A549 treated with ZK216348 at 1 μM for 4 hours (cell line): ENCODE measurements at places on chromosomes 5 and 9. TPM values are rescaled to one million over a fixed set of nuclear protein-coding genes. Genes with fewer than 3 reads are reported as not detected.

PLPP7 gene
- not detected in 5 replicates for total RNA-seq

ZNF367 gene
- total RNA-seq = 3.9 to 7.0 TPM (median 5.2 TPM) in 5 replicates

TAF11L10 gene
- not detected in 5 replicates for total RNA-seq

CCNJL gene
- total RNA-seq = 10.5 to 14.3 TPM (median 13.6 TPM) in 5 replicates

N4BP3 gene
- total RNA-seq = 0.73 to 1.1 TPM (median 1.0 TPM) in 5 replicates

IL13 gene
- 0.13 TPM in 1 of 5 replicates, not detected in the others for total RNA-seq

LCN1 gene
- 0.53 TPM in 1 of 5 replicates, not detected in the others for total RNA-seq

CATSPER3 gene
- 0.20 to 0.57 TPM (median 0.40 TPM) in 5 replicates for total RNA-seq

OSMR gene
- 49.0 to 77.8 TPM (median 68.1 TPM) in 5 replicates for total RNA-seq

PCDHGA6 gene
- total RNA-seq = 0.05 to 0.29 TPM (median 0.20 TPM) in 5 replicates

UGT3A2 gene
- total RNA-seq = not detected in 5 replicates

LRSAM1 gene
- 7.3 to 11.4 TPM (median 10.5 TPM) in 5 replicates for total RNA-seq

MARVELD2 gene
- total RNA-seq = 2.0 to 3.2 TPM (median 2.8 TPM) in 5 replicates

LRRC70 gene
- 0.25 TPM in 1 of 5 replicates, not detected in the others for total RNA-seq

TRMT10B gene
- total RNA-seq = 5.0 to 6.1 TPM (median 5.4 TPM) in 5 replicates

MEGF9 gene
- total RNA-seq = 15.8 to 28.4 TPM (median 26.3 TPM) in 5 replicates

PCDHB15 gene
- total RNA-seq = 0.09 to 0.14 TPM in 2 of 5 replicates, not detected in the others

KIF20A gene
- total RNA-seq = 44.6 to 48.6 TPM (median 46.7 TPM) in 5 replicates

C9orf50 gene
- not detected in 5 replicates for total RNA-seq

SLC2A8 gene
- 8.5 to 16.9 TPM (median 13.8 TPM) in 5 replicates for total RNA-seq

SLC1A3 gene
- total RNA-seq = 0.35 TPM in 1 of 5 replicates, not detected in the others

LCN9 gene
- not detected in 5 replicates for total RNA-seq

LRRC19 gene
- not detected in 5 replicates for total RNA-seq

JMY gene
- 1.6 to 4.1 TPM (median 3.3 TPM) in 5 replicates for total RNA-seq

PCDHA1 gene
- 0.14 to 0.48 TPM (median 0.19 TPM) in 5 replicates for total RNA-seq

PCDHGB5 gene
- total RNA-seq = 1.9 to 2.5 TPM (median 2.1 TPM) in 5 replicates

SHC3 gene
- total RNA-seq = 0.36 to 0.58 TPM (median 0.47 TPM) in 5 replicates
